ENCODE measurements at places on chromosomes 3 and 15. TPM values are rescaled to one million over a fixed set of nuclear protein-coding genes. Genes with fewer than 3 reads are reported as not detected.

- no peak overlapping the region for H3K27ac ChIP-seq
- peaks cover 14% of the 10 kb centered on the region for H3K27me3 ChIP-seq
- peaks cover 23% of the 10 kb centered on the region for H3K4me1 ChIP-seq
Measured at GRCh38 chr15:99058421-99058870, 46.4 kb upstream of the SYNM start.

DNA sequence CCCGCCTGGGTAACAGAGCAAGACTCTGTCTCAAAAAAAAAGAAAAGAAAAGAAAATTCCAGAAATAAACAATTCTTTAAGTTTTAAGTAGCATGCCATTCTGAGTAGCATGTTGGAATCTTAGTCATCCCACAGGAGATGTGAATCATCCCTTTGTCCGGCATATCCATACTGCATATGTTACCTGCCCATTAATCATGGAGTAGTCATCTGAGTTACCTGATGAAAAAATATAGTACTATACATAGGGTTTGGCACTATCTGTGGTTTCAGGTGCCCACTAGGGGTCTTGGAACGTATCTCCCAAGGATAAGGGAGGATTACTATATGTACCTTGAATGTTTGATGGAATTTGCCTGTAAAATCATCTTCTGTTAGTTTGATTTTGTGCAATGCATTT, 6.3 kb upstream of the CCR4 start:
- no peaks in the 10 kb centered on the region for H3K4me1 ChIP-seq
- no peak overlapping the region for H3K27ac ChIP-seq
- H3K36me3 ChIP-seq: no peaks in the 10 kb centered on the region
- no peak for DNase-seq
- peaks cover 2% of the 10 kb centered on the region for H3K27me3 ChIP-seq

GRCh38 chr3:21673393-21673792, 77.6 kb downstream of the ZNF385D start:
- H3K27me3 ChIP-seq: no peaks in the 10 kb centered on the region
- H3K4me3 ChIP-seq: no peak overlapping the region
- no peak for DNase-seq

LAMB2 gene
- not detected for polyA plus RNA-seq

DNA sequence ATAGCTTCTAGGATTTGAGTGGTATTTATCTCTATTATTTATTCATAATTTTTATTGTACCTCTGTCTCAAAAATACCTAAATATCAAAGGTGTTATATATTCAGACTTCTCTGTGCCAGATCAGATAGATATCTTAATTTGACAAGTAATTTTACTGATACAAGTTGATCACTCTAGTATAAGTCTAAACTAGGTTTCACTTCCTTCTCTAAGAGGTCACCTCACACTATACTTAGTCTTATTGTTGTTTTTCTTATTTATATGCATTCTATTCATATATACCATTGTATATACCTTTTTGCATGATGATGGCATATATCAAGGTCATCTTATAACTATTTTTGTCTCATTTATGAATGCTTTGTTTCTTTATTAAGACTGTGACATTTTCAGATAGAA, 26.4 kb upstream of the HGD start:
- H3K4me1 ChIP-seq: no peaks in the 10 kb centered on the region
- peaks cover 25% of the 10 kb centered on the region for H3K36me3 ChIP-seq
- no peak overlapping the region for H3K4me3 ChIP-seq
- no peaks in the 10 kb centered on the region for H3K27me3 ChIP-seq
- no peak for DNase-seq

DNA sequence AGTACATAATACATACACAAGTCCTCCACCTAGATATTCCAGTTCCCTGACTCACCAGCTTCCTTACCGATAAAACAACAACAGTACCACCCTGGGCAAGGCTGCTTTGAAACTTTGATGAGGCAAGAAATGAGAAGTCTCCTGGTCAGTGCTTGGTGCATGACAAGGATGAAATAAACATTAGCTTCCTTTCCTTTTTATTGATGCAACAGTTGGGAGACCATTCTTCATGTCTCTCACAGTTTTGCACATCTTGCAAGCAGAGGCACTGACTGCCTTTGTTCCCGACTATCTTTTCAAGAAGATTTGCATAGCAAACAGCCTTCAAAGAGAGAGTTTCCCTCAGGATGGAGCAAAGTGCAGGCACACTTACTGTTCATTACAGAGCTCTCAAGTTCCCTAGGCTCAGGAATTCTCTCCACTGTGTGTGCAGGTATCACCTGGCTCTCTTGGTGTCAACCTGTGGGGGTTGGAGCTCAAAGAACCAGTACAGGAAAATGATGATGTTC, 65.2 kb downstream of the MYLK start:
- no peak overlapping the region for H3K4me3 ChIP-seq
- H3K27me3 ChIP-seq: peaks cover 4% of the 10 kb centered on the region
- H3K4me1 ChIP-seq: no peaks in the 10 kb centered on the region
- no peak for DNase-seq
- H3K36me3 ChIP-seq: no peaks in the 10 kb centered on the region
- no peak overlapping the region for H3K27ac ChIP-seq

DNA sequence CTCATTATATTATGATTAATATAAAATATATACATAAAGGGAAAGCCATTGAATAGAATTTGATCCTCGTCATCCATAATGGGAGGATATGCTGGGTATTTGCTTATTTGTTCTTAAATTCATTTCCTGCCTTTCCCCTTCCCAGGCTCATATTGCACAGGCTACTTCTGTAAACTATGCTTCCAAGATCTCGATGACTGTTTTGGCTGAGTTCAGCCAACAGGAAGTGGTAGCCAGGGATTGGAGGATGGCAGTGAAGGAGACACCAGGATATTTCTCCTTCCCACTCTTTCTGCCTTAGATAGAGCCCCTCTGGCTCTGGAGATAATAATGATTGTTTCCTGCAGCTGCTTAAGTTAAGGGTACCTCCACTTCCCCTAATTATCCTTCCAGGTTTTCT, 44.3 kb upstream of the DYNC1LI1 start:
- DNase-seq: no peak
- no peak overlapping the region for H3K27ac ChIP-seq
- H3K4me3 ChIP-seq: no peak overlapping the region

All from immature natural killer cell (primary cell).